NCI-H1092 (cell line): ENCODE measurements at places on chromosomes 5 and 9.

GRCh38 chr5:163773226-163773625 lies 267.8 kb downstream of the MAT2B start:
- no peak for DNase-seq

- no peak for DNase-seq
Observed at GRCh38 chr5:124921694-124922093, 175.3 kb upstream of the ZNF608 start.

DNA sequence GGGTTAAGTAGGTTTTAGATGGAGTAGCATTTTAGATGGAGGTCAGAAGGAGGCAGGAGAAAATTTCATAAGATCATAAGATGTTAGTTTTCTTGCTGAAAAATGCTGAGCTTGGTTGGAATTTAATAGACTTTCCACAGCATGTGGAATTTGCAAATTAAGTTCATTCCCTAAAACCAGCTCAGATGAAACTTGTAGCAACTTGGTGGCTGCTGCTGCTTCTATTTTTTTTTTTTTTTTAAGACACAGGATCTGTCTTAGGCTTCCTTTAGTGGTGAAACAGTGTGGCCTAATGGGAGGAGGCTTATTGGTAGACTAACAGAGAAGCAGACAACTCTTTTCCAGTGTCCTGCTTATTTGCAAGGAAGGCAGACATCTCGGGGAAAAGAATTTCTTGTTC lies 154.5 kb downstream of the AOPEP start:
- no peak for DNase-seq

- DNase-seq = no peak
Observed at GRCh38 chr5:97425511-97425910, 242.5 kb upstream of the RIOK2 start.

GRCh38 chr9:113356686-113357292 lies 7.4 kb downstream of the BSPRY start:
- no peak for DNase-seq

GRCh38 chr5:160479926-160480325 lies 58.3 kb downstream of the PTTG1 start:
- no peak for DNase-seq

DNA sequence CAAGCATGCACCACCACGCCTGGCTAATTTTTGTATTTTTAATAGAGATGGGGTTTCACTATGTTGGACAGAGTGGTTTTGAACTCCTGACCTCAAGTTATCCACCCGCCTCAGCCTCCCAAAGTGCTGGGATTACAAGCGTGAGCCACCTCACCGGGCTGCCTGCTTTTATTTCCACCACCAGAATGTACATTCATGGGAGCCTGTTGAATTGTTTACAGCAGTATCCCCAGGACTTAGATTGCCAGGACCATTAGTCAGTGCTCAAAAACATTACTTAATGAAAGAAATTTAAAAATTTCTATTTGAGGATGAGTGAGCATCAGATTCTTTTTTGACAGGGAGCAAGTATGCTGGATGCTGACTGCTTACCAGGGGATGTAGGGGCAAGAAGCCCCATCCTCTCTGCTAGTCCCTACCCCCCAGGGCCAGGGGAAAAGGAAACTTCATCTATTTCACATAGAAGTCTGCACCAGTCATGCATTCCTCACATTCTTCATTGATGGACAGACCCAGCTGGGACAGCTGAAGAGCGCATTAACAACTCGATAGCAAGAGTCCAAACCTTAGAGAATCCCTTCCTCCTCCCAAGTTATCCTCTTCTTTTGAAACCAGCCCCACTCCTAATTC lies 10.3 kb upstream of the RGMB start:
- no peak for DNase-seq

DNA sequence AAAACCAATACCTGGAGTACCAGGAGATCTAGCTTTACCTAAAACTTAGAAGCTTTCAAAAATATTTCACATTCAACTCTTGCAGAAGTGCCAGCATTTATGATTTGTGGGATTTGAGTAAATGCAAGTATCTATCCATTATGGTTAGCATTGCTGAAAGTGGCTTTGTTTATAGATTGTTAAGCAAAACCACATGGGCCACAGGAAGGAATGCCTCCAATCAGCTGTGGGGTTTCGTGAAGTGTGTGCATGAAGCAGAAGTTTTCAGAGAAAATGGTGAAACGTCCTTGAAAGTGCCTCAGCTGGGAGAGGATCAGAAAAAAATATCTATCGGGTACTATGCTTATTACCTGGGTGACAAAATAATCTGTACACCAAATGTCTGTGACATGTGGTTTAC lies 4.2 kb downstream of the LECT2 start:
- DNase-seq = no peak

DNA sequence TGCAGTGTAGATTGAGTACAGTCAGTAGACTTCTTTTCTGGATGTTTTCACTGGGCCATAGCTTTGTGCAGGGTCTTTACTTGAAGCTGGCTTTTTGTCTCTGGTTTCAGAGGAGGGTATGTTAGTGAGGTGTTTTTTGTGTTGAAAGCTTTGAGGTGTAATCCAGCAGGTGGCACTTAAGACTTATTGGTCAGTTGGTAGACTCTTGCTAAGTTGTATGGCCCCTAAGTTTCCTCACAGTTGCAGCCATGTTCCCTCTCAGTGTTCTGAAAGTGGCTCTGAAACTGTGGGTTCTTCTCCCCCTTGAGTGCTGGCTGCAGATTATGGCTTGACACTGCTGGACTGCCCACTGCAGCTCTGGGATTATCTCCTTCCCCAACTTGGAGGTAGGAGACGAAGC lies 55.7 kb upstream of the SLC44A1 start:
- DNase-seq = no peak

GRCh38 chr5:27571681-27572080 lies 533.3 kb upstream of the CDH9 start:
- DNase-seq = no peak

DNA sequence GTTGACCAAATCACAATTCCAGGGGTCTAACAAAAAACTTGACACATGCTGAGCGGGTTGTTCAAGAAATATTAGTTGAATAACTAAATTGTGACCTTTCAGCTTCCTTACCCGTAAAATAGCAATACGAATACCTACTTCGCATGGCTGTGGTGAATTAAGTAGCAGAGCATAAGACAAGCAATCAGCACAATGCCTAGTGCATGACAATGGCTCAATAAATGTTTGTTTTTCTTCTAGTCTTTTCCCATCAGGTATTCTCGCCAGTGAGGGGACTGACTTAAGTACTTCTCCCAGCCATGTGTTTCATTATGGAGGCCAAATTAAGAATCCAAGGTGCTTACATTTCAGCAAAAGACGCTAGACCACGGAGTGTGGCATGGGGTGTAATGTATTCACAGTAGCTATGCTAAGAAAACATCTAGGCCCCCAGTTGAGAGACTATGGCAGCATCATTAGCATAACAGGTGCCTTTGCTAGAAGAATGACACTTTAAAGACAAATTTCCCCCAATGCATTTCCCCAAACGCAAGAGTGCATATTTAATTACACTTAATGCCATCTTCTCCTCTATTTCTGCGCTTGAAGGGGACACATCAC lies 145.9 kb downstream of the ASTN2 start:
- DNase-seq = no peak

DNA sequence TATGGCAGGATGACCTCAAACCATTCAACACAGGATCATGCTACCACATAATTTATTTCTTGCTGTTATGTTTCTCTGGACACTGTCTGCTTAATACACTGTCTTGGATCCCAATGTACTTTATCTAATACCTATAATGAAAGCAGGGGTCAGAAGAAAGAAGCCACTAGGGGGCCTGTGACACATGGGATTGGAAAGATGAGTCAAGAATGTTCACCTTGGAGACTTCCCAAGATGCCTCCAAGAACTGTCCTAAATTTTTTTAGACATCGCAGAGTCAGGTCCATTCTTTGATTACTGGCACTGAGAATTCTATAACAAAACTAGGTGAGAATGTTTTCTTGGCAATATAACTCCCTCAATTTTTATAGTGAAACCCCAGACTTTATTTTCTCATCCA lies 305.8 kb upstream of the SMARCA2 start:
- no peak for DNase-seq

GRCh38 chr9:131889437-131890251 lies 149.8 kb upstream of the RAPGEF1 start:
- no peak for DNase-seq

- no peak for DNase-seq
Observed at GRCh38 chr5:92567831-92568450, 1013.1 kb downstream of the NR2F1-AS1 start.
